SK-N-MC (cell line): ENCODE measurements at places on chromosomes 1 and 21.
A peak's percentile ranks its signal among the peaks of the same experiment; 100 is the strongest.

- DNase-seq = no peak
Observed at GRCh38 chr1:119220991-119221390, 80.5 kb upstream of the WARS2 start.

DNA sequence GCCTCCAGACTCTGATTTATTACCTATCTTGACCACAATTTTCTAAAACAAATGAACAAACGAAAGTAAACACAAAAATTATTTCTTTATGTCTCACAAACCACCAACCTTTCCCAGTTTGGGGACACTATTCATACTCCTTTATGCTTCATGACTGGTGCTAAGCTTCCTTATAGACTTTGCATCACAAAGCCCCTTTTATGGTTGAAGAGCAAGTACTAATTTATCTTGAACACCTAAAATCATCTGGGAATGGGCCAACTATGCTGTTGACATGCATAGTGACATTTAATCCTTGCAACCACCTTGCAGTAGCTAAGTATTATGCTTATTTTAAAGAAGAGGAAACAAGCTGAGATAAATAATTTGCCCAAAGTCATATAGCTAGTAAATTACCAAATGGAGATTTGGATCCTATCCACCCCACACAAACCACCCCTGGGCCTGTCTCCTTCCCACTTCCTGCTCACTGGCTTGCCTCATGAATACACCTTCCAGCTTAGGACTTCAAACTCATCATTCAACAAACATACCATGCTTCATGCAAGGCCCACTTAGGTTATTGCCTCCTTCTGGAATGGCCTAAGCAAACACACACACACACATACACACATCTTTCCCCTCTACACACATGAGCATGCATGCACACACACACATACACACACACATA lies 192.2 kb downstream of the PLPP3 start:
- DNase-seq = no peak

- no peak for DNase-seq
Observed at GRCh38 chr1:197862221-197862620, 40.2 kb upstream of the C1orf53 start.

- DNase-seq = no peak
Observed at GRCh38 chr21:26809745-26810144, 35.5 kb downstream of the ADAMTS1 start.

DNA sequence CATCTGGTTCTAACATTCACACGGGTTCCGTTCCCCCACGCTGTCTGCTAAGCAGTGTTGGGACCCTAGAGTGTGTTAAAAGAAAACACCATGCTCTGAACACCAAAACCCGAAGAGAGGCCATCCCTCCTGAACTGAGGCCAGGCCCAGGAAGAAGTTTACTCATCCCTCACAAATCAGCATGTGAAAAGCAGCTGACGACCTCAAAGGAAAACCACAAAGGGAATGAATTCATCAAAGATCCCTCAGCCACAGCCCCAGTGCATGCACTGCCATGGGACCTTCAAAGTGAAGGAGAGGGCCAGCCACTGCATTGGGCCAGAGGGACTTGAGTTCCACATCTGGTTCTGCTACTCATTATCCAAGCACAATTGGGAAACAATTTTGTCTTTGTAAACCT lies 7.0 kb upstream of the PSEN2 start:
- no peak for DNase-seq

DNA sequence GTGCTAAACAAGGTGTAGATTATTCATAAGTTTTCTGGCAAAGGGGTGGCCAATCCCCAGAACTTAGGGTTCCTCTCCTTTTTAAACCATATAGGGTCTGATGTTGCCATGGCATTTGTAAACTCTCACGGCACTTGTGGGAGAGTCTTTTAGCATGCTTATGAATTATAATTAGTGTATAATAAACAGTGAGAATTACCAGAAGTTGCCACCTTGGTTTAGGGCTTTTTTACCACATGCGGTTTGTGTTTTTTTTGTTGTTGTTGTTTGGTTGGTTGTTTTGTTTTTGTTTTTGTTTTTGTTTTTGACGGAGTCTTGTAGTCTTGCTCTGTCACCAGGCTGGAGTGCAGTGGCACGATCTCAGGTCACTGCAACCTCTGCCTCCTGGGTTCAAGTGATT lies 8.9 kb upstream of the LAX1 start:
- no peak for DNase-seq

GRCh38 chr21:46368533-46369285 lies 44.8 kb downstream of the PCNT start:
- no peak for DNase-seq

GRCh38 chr1:23088027-23088426 lies 68.8 kb downstream of the KDM1A start:
- no peak for DNase-seq

- no peak for DNase-seq
Observed at GRCh38 chr1:47554901-47555300, 117.1 kb downstream of the FOXD2 start.

GRCh38 chr21:42012763-42013329 lies 2.7 kb upstream of the ZBTB21 start:
- DNase-seq = no peak

DNA sequence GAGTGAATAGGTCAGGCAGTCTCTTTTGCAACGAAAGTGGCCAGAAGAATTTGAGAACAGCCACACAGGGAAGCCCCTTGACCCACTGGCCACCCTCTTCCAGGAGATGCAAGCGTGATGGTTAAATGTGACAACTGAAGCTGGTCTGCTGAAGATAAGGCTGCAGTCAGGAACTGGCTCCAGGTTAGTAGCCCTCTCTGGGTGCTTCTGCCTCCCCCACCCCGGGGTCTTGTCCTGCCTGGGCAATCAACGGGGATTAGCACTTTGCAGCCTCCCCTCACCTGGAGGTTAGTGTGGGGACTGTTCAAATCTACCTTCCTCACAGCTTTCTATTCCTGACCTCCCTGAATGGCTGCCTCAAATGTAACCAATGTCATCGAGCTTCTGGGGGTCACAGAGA lies 125.9 kb downstream of the PLXNA2 start:
- DNase-seq = no peak

DNA sequence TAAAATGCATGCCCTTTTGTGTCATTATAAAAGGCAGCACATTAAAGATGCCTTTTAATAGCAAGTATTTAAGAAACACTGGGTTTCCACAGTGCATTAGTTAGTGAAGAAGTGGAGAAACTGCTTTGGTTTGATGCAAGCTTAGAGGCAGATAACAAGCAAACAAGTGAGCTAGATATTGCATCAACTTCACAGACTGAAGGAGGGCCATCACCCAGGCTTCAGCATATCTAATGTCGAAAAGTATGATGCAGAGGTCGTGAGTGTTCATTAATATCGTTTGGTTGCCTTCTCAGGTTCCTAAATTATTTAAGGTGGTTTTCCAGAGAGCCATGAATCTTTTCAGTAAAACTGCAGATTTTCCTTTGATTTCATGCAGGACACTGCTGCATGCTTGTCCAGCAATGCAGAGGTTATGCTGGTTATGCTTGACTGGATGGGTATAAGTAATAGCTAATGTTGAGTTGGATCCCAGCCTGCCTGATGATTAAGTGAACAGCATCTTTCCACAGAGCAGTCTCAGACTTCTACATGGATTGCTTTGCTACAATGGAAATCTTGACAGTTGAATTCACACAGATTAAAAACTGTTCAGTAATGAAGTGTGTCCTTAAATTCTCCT lies 69.7 kb upstream of the IPO9 start:
- no peak for DNase-seq

- no peak for DNase-seq
Observed at GRCh38 chr1:921011-921837, 2.5 kb upstream of the SAMD11 start.

- DNase-seq = no peak
Observed at GRCh38 chr1:164886101-164886500, 327.1 kb downstream of the PBX1 start.

- no peak for DNase-seq
Observed at GRCh38 chr1:203328714-203329122, 22.2 kb downstream of the FMOD start.

DNA sequence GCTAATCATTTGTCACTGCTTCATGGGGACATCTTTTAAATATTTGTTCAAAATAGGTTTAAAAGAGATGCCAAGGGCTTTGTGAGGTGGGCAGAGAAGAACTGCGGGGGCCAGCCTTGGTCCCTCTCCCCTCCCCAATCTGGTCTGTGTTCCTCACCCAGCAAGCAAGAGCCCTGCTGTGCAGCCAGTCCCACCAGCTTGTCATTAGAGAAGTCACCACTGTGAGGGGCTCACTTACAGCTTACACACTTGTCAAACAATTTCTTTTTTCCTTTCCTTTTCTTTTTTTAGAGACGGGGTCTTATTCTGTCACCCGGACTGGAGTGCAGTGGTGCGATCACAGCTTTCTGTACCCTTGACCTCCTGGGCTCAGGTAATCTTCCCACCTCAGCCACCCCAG lies 10.4 kb upstream of the CDK18 start:
- no peak for DNase-seq

GRCh38 chr1:28190337-28190979 lies 14.0 kb upstream of the PTAFR start:
- DNase-seq = no peak

GRCh38 chr1:213817156-213817555 lies 170.6 kb upstream of the PROX1 start:
- no peak for DNase-seq

DNA sequence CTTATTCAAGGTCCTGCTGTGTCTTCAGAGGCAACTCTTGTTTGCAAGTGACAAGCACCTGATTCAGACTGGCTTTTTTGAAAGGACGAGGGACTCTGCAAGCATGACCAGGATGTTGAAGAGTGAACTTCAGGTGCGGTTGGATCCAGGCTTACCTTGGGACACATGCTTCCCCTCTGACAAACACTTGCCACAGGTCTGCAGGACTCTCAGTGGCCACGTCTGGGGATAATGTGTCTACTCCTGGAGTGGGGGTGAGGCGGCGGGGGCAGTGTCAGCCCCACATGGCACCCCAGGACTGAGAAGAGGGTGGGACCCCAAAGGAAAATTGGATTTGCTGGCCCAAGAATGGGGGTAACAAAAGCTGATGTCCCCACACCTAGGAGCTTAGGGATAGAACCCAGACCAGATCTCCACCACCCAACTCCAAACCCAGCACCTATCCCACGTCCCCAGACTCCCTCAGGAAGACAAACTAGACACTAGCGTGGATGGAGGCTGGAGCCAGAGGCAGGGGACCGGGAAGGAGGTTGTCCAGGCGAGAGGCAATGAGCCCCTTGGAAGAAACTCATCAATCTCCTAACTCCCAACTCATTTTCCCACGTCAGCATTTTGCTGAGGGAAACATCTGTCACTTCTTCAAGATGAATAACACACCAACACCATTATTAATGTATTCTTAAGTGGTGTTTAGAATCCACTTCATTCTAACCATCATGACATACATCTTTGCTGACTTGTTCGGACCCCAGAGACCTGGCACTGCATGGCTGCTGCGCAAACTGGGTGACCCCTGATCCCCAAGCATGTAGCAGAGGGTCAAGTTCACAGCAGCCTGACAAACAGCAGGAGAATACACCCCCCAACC lies 32.0 kb upstream of the LAPTM5 start:
- no peak for DNase-seq

DNA sequence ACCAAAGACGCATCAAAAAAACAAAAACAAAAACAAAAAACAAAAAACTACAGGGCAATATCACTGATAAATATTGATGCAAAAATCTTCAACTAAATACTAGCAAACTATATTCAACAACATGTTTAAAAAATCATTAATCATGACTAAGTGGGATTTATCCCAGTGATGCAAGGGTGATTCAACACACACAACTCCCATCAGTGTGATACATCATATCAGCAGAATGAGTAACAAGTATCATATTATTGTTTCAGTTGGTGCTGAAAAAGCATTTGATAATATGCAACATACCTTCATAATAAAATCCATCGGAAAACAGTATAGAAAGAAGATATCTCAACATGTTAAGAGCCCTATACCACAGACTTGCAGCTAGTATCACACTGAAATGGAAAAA lies 953.0 kb downstream of the AMY1C start:
- no peak for DNase-seq

DNA sequence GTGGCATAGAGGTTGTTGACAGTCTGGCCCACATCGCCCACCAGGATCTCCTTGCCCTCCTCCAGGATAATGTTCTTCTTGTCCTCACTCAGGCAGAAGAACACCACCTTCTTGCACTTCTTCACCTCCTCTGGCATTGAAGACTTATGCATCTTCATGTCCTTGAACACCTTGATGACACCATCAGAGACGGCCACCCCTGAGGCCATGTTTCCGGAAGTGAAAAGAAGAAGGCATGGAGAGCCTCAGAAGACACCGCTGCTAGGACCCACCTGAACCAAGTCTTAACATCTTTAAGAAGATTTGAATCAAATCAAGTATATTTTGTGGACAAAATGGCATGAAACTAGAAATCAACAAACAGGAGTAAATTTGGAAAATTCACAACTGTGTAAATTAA lies 56.2 kb downstream of the C1orf185 start:
- no peak for DNase-seq

DNA sequence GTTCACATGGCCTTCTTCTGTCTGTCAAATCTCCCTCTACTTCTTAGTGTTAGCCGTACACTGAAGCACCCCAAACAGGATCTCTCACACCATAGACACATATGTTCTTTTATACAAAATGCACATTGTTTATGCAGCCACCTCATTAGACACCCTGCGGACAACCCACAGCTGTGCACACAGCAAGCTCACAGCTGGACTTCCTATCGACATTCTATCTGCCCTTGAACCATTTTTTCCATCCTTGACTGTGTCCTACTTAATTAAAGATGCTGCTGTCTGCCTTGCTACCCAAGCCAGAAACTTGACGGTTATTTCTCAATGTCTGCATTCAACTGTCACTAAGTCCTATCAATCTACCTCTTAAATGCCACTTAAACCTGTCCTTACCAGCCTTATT lies 3.2 kb upstream of the ZBTB21 start:
- DNase-seq = no peak

DNA sequence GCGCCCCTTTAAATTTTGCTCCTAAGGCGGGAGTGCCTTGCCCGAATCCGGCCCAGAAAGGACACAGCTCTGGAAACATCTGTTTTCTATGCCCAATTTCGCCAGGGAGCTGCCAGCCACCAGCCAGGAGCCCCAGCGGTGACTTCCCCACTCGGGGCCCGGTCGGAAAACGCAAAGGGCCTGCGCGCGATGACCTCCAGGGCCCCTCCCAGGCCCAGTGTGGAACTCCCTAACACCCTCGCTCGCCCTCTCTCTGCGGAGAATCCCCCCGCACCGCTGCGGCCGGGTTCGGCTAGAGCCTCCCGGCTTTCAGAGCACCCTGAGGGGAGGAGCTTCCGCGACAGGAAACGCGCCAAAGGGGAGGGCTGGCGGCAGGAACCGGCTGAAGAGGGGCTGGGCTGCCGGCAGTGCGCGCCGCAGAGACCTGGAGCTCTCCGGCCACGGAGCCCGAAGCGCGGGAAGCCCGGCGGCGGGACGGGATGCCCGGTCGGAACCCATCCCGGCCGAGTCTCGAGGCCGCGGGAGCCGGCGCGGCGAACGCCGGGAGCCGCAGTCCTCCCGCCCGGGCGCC lies 505 bp downstream of the CLSPN start:
- peak; percentile 16 for DNase-seq

- no peak for DNase-seq
Observed at GRCh38 chr1:222026280-222026679, 284.4 kb upstream of the DUSP10 start.

- no peak for DNase-seq
Observed at GRCh38 chr1:85451236-85451830, 13.6 kb downstream of the DDAH1 start.

- no peak for DNase-seq
Observed at GRCh38 chr1:154972517-154973343, 1.8 kb upstream of the CKS1B start.

- no peak for DNase-seq
Observed at GRCh38 chr1:107555578-107555977, 409.4 kb downstream of the VAV3 start.

- no peak for DNase-seq
Observed at GRCh38 chr1:12495725-12496124, 122.3 kb downstream of the DHRS3 start.
